ENCODE measurements at places on chromosomes 16 and 17.

DNA sequence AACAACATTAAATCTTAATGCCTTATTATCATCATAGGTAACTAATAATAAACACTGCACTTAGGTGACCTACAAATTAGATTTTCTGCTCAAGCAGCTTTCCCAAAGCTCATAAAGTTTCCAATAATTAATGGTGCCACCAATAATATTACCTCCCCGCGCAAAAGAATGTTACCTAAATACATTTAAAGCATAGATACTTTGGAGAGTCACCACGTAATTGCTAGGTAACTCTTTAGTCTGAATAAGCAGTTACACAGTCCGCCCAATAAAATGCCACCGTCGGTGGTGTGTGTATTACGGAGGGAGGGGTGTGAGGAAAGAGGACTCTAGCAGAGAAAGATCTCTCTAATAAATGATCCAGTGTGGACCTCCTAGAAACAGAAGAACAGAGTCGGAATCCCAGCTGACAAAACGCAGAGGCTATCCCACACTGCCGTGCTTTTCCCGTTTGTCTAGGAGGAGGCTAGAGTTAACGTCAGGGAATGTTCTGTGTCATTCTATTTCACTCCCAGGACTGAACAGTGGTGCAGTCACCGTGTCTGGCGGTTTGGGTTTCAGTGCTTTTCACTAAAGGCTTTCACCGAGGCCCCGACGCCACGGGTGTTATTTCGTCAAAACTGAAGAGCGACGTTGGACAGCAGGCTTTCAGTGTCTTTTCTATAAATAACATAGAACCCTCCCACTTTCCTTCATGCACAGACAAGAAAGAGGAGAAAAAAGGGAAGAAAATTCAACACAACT lies 630 bp downstream of the RNFT1 start:
- peak; percentile 56 for DNase-seq

GRCh38 chr16:2791174-2791573 lies 3.8 kb upstream of the PRSS33 start:
- no peak for DNase-seq

- no peak for DNase-seq
Measured at GRCh38 chr17:27259356-27259755, 34.6 kb upstream of the WSB1 start.

DNA sequence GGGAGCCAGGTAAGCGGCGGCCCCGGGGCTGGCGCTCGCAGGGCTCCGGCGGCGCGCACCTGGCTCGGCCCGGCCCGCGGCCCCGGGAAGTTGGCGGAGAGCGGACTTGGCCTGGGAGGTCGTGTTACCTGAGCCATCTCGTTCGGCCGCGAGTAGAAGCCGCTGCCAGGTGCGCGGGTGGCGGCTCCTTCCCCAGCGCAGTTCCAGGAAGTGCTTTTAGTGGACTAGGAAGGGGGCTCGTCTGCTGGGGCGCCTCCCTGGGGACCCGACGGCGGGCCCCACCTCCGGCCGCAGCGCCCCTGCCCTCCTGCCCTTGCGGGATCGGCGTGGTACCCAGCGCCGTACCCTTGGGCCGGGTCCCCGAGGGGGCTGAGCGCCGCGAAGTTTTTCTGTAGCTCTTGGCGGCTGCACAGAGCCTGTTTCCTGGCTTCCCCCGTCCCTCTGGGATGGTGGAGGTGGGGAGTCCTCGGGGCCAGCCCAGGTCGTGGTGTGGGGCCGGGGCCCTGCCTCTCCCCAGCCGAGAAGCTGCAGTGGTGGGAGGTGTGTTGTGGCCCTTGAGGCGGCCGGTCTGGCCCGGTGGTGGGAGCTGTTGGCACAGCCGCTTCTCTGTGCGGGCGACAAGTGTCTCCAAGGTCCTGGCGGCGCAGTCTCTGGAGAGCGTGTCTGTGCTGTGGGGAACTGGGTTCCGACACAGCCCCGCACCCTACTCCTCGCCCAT lies 96.9 kb downstream of the RAB11FIP4 start:
- DNase-seq: peak; percentile 52

DNA sequence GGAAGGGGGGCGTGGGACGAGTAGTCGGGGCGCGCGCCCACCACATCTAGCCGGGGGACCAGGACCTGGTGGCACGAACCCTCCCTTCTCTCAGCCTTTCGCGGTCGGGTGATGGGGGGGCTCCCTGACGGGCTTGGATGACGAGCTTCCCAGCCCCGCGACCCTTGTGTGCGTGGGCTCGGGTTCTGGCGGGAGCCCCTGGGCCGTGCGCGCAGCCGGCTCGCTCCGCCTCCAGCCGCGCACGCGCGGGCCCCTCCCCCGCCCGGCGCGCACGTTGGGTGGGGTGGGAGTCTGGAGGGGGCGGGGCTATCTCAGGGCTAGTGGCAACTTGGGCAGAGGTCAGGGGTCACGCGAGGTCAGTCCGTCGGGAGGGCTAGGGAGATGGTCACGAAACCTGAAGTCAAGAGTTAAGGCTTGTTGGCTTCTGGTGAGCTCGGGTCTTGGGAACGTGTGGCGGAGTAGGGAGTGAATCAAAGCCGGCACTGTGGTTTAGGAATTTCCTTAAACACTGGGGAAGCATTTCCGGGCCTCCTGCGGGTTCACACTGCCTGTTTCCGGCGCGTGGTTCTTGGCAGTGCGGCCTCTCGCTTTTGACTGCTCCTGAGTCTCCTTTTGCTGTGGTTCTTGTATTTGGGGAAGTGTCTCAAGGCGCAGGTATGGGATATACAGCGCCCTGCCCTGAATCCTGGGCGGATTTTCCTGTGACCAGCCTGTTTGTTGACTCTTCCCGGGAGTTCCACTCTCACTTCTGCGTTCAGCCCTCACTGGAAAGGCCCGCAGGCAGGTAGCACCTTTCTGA lies at the start of gene SRCAP:
Gene SRCAP, plus strand, starts transcription at position 356 of the 799 bp plus-strand sequence. CDS start 1,654 bp downstream, outside the sequence.
- peak; percentile 87 for DNase-seq

DNA sequence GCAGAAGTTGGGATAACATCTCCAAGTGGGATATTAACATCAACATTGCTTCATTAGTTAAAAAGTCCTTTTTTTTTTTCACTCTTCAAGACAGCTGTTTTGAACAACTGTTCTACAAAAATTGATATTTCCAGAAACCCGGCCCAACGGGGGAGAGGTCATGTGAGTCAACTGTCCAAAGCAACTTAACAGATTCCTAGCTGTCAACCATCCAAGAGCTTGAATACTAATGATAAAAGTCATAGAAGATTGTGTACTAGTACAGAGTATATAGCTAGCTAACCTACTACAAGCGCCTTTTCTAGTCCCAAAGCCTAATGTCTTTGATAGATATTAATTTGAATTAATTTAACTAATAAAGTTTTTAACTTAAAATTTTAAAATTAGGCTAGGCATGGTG lies 172.0 kb downstream of the CYB561 start:
- no peak for DNase-seq

DNA sequence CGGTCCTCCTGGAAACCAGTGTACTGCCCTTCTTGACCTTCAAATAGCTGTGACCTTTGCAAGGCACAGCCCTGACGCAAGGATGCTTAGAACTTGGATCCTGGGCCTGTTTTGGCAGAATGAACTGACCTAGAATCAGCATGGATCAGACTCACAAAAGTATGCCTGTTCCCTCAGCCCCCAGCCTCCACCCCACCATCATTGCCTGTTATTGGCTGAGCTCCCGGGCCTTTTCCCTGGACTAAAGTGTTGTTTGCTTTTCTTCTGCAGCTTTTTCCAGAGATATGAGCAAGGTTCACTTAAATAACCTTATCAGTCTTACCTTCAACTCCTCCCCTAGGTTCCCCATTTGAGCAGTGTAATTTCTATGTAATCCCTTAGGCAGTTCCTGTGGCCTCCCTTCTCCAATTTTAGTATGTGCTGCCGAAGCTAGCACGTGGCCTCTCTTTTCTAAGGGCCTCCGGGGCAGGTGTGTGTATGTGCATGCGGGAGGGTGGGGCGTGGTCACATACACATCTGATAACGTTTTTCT lies 347.4 kb downstream of the MAF start:
- no peak for DNase-seq

- no peak for DNase-seq
Measured at GRCh38 chr17:55783684-55784245, 32.9 kb downstream of the PCTP start.

DNA sequence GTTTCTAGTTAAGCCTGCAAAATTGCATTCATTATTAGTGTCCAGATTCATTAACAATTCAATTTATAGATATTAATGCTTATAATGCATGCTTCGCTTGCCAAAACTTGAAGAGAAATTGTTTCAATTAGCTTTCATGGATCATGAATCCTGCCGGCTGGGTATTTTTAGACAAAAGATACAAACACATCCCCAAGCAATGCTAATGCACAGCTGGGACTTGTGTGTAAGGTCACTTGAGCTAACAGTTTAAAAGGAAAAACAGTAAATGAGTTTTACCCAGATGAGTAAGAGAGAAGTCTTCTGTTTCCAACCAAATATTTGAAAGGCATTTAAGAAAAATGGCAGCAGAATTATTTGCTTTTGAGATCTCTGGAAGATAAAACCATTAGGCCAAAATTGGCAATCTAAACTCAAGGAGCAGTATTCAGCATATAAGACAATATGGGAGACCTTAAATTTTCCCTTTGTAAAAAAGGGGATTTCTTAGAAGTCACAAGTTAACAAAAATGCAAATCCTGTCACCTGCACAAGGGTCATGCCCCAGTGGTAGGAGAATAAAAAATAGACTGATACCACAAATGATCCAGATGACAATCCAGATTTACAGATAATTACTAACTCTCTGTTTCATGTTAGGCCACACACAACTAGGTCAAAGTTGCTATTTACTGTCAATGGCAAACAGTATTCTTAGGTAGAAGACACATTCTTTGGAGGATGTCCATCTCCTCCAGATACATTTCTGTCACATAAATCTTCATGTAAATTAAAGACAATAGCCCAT lies 418.4 kb upstream of the PMFBP1 start:
- DNase-seq: no peak

DNA sequence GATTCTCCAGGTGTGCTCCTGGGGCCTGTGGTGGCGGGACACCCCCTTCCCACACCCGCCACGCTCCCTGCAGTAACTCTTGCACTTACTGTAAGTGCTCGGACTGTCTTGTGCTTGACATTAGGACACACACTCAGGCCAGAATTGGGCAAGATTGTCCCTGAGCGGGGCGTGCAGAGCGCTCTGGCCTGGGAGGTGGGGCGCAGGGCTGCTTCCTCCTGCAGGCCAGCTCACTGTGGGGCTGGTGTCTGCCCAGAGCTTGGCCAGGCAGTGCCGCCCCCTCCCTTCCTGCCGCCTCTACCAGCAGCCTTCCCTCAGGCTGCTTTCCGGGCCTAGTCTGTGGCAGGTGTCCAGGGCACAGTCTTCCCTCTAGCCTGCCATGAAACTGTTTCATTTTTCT lies 6.1 kb upstream of the ATP6V0C start:
- DNase-seq: no peak

GRCh38 chr16:76932541-76933211 lies 258.3 kb upstream of the MON1B start:
- DNase-seq: no peak

DNA sequence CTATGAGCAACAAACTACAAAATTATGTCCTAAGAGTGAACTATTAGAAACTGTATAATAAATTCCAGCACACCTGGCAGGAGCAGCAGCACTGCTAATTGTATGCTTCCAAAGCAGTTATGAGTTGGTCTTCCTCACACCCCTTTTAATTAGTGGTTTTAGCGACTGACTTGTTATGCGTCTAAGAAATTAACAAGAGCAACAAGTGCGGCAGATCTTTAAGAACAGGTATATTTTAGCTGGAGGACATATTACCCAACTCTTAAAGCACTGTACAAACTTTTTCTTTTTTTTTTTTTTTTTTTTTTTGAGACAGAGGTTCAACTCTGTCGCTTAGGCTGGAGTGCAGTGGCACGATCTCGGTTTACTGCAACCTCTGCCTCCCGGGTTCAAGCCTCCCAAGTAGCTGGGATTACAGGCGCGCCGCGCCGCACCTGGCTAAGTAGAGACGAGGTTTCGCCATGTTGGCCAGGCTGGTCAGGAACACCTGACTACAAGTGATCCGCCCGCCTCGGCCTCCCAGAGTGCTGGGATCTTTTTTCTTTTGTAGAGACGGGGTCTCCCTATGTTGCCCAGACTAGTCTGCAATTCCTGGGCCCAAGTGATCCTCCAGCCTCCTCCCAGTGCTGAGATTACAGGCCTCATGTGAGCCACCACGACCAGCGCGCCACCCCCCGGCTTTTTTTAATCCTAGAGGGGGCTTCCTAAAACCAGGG lies 1.6 kb upstream of the FBXL20 start:
- DNase-seq: no peak

GRCh38 chr17:12620200-12620720 lies 45.4 kb upstream of the MYOCD start:
- DNase-seq: no peak

DNA sequence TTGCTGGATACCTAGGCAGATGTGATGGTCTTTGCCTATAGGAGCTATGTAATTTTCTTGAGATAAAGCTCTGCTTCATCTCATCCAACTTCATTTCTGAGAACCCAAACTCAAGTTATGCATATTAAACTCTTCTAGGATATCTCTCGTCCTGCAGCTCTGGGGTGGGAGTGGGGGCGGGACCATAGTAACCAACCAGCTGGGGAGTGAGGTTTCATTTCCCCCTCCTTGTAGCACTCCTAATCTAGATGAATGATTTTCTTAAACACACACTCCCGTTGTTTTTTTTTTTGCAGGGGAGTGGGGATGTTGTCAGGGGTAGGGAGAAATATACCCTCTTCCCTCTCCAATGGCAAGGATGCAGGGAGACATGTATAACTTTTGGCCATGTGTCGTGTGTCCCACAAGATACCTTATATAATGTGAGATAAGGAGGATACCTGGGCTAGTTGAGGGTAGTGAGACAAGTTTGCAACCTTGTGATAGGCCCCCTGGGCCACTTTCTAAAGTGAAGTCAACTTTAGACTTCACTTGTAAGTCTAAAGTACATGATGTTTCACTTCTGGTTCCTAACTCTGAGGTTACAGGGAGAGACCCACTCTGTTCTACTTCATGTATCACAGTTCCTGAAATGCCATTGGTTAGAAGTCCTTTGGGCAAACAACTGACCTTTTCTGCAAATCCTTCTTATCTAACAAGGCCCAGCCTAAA lies 10.5 kb upstream of the HEATR6 start:
- no peak for DNase-seq

GRCh38 chr17:2125013-2125535 lies 70.2 kb downstream of the HIC1 start:
- DNase-seq: no peak

- DNase-seq: no peak
Measured at GRCh38 chr16:68406458-68407152, 41.7 kb downstream of the SMPD3 start.

GRCh38 chr17:43841282-43841681 lies 5.7 kb upstream of the CD300LG start:
- no peak for DNase-seq

- DNase-seq: no peak
Measured at GRCh38 chr16:67445441-67445912, 14.6 kb downstream of the HSD11B2 start.

DNA sequence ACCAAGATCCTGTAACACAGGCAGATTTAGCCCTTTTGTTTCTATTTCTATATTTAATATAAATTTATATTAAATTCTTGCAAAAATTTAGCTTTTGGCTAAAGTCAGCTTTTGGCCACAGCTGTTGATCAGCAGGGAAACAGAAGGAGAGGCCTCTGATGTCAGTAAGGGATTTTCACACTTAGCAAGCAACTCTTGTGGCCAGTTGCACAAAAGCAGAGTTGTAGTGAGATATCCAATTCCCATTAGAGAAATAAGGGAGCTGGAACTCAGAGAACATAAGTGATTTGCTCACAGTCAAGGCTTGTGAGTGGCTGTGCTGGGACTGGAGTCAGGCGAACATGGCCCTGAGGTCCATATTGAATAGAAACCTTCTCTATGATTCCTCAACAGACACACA lies 16.7 kb upstream of the HEATR6 start:
- DNase-seq: no peak

- DNase-seq: no peak
Measured at GRCh38 chr16:1014221-1014620, 32.7 kb downstream of the SOX8 start.

Measured in activated T-cell treated with anti-CD3 and anti-CD28 coated beads, Interleukin-2, amount 50 U/mL, for 1 hour (primary cell).